Ammon's horn (tissue), 1 donor: ENCODE measurements at places on chromosomes 2 and 18.

DNA sequence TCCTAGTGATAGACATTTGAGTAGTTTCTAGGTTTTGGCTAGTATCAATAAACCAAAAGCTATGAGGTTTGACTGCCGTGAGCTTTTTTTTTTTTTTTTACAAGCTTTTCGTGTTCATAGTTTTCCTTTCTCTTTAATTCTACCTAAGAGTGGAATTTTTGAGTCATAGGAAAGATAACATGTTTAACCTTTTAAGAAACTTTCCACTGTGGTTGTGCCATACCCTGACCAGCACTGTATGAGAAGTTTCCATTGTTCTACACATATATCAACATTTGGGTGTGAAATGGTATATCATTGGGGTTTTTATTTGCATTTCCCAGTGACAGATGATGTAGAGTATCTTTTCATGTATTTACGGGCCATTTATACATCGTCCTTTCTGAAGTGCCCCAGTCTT is 31.7 kb downstream of the UBE2F start:
- DNase-seq = no peak

DNA sequence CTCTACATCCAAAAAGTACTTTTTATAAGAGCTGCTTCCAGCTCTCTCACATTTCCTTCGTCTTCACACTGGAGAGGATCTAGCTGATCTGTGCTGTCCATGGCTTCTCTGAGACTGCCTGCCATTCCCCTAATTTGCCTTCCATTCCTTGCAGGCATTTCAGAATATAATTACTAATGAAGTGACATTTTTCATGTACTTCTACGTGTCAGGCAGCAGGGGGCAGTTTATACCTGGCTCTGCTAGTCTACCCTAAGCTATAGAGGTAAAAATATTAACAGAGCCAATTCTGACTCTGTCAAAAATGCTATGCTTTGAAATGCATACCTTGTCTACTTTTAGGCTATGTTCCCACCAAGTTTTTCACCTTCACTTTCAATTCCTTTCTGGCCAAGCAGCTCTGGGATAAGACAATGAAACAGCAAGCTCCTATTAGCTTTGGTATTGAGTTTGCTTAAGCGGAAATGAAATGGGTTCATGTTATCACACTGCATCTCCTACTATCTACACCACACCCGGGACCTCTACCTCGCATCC is 81.9 kb downstream of the MEP1B start:
- DNase-seq = peak; percentile 62

DNA sequence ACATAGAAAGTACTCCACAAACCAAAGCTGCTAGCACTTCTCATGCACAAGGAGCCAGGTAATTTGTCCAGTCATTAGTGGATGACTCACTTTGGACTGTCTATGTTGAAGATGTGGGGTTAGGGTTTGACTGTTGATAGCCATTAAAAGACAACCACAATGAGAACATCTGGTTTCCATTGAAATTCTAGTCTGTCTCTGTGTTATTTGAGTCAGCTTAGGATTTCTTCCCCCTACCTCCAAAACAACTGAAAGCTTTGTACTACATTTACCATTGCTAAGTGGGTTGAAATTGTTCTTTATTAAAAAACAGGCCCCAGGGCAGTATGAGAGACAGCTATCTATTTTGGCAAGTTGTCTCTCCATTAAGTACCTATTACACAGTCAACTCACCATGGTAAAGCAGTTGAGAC is 50.2 kb upstream of the ANKRD44 start:
- DNase-seq = no peak

DNA sequence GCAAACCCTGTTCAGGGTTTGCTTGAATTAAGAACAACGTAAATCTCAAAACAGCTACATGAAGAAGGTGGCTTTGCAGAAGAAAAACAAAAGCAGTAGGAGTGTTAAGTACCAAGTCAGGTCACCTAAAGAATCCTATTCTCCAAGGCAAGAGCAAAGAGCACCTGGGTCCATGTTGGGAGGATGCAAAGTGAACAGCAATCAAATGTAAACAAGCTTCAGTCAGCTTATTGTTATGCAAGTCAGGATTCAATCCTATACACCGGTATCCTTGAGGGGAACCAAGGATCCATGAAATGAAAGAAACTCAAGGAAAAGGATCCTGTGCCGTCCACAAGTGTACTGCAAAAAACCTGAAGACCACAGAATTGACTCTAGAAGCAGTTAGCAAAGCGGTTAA is 261.0 kb upstream of the DDX18 start:
- no peak for DNase-seq

GRCh38 chr18:49055754-49056172 is 105.0 kb upstream of the SMAD7 start:
- peak; percentile 58 for DNase-seq

DNA sequence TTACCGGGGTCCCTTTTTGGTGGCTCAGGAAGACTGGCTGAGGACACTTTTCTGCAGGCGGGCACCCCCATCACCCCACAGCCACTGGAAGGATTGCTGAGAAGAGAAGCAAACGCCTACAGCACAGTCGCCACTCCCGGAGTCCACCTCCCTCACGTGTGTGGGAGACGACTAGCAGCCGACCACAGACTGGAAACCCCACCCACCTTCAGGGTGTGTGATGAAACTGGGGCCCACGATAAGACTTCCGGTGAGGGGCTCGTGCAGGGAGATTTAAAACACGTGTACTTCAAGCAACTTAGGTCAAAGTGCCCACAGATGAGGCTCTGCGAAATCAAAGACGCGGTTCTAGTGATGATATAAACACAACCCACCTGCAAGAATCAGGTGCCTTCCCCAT is 26.3 kb downstream of the MBP start:
- no peak for DNase-seq

- DNase-seq = no peak
Observed at GRCh38 chr2:18788592-18788991, 199.2 kb upstream of the NT5C1B start.

DNA sequence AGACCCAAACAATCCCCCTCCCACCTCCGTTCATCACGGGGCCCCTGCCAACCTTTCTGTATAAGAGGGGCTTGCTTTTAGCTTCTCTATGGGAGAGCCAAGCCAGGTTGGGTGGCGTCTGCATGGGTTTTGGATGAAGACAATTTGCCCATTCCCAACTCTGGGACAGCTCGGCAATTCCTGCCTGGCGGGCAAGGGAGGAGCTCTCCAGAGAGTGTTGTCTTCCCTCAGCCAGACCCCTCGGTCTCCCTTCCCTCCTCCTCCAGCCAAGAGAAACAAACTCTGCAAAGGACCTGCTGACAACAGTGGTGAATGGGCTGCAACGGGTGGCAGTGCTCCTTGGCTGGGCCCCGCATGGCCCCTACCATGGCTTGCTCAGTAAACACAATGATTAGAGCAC is 267.2 kb upstream of the HDAC4 start:
- no peak for DNase-seq

DNA sequence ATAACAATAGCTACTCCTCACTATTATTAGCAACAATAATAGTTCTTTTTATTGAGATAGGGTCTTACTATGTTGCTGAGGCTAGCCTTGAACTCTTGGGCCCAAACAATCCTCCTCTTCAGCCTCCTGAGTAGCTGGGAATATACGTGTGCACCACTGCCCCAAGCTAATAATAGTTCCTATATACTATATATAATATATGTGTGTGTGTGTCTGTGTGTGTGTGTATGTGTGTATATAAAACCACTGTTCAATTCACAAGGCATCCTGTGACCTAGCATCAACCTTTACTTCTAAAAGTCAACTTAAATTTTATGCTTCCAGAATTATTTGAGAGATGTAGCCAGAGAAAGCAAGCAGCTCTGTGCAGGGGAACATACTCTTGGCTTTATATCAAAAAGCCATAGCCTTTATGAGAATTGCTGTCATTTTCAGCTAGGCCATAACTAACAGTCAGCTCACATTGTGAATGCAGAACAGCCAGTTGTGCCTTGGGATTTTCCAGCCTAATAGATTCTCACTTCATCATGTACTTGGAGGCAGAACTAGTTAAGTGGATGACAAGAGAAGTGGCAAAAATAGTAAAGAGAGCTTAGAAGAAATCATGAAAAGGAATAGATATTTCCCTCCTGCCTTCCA is 665.5 kb downstream of the NYAP2 start:
- DNase-seq = no peak

DNA sequence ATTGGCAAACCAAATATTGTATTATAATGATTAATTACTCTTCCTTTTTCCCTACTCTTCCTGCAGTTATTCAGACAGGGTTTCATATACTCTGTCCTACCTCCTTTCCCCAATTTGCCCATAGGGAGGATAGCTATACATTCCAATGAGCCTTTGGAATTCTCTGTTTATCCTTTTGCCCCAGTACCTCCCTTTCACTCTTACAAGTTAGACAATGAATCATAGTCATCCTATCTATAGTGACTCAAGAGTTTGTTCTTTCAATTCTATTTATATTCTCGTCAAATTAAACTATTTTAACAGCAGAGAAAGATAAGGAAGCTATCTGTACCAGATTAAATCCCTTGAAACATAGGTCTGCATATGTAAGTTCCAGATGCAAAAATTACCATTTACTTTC is 437.5 kb downstream of the NR4A2 start:
- DNase-seq = no peak

DNA sequence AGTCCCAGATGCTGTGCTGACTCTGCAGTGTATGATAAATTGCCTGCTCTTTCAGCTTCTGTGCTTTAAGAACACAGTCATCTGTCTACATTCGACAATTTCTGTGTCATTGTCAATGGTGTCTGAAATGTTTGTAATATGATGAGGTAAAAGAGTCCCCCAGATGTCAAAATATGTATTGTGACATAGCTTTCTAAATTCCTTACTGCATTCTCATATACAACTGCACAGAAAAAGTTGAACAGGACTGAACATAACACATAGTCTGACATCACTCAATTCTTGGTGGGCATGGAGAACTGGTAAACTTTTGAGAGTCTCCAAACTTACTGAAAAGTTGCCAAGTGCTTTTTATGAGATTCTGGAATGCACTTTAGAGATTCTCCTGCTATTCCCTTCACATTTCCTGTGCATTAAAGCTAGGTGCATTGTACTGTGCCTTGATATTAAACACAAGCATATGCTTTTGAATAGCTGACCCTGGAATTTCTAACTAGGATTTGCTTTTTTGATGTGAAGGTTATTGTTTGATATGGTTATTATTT is 48.1 kb upstream of the ARHGAP28 start:
- DNase-seq = no peak

DNA sequence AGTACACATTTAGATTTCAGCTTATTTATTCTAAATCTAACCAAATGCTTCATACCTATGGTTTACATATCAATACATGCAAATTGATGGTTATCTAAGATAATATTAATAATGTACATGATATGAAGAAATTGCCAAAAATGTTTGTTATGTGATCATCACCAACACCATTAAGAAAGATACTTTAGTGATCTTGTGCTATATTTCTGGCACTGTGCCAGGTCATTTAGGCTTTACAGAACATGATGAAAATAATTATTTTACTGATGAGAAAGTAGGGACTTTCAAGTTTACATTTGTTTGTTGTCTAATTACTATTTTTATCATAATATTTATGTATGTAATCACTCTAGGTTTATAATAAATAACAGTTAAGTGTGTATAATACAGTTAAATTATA is 158.3 kb downstream of the GULP1 start:
- DNase-seq = no peak

GRCh38 chr2:12430407-12431133 is 286.2 kb upstream of the TRIB2 start:
- DNase-seq = no peak

DNA sequence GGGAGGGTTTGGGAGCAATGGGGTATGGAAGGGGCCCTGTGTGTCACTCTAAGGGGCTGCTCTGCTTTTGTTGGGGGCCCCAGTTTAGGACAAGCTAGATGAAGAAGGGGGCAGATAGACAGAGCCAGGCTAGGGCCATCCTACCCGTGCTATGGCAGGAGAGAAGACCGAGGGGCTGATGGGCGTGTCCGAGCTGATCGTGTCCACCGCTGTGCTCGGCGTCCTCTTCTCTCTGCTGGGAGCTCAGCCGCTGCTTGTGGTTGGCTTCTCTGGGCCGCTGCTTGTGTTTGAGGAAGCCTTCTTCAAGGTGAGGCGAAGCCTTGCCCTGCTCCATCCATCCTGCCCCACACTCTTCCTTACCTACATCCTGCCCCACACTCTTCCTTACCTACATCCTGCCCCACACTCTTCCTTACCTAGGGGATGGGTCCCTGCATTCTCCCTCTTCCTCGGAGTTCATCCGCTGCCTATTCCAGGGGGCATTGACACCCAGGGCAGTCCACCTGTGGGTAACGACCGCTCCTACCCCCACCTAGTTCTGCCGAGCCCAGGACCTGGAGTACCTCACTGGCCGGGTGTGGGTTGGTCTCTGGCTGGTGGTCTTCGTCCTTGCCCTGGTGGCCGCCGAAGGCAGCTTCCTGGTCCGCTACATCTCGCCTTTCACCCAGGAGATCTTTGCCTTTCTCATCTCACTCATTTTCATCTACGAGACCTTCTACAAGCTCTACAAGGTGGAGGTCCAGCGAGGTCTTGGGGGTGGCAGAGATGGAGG is 8.9 kb downstream of the SLC4A3 start:
- DNase-seq = no peak
